Tibial nerve (tissue), 4 donors: ENCODE measurements at places on chromosomes 7 and 10.

- no peak for DNase-seq
These were observed 68.8 kb downstream of the SLC39A12 start for GRCh38 chr10:18020523-18020922.

- no peak for DNase-seq
These were observed 3.1 kb upstream of the CAPZA2 start for GRCh38 chr7:116859323-116859722.

DNA sequence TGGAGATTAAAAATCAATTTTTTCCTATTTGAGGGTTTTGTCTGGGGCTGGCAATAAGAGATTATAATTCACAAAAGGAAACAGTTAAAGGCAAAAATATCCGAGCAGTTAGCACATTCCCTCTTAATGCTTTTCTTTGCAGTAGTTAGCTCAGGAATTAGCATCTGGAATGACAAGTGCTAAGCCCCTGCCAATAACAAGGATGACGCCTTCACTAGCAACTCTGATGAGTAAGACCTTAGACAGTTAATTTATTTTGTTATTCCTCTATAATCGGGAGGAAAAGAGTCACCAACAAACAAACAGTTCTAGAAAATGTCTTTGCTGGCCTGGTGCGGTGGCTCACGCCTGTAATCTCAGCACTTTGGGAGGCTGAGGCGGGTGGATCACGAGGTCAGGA, 151.3 kb downstream of the TRIL start:
- DNase-seq: no peak

- DNase-seq: peak; percentile 20
These were observed 822 bp downstream of the SAMD9L start for GRCh38 chr7:93147363-93147762.

DNA sequence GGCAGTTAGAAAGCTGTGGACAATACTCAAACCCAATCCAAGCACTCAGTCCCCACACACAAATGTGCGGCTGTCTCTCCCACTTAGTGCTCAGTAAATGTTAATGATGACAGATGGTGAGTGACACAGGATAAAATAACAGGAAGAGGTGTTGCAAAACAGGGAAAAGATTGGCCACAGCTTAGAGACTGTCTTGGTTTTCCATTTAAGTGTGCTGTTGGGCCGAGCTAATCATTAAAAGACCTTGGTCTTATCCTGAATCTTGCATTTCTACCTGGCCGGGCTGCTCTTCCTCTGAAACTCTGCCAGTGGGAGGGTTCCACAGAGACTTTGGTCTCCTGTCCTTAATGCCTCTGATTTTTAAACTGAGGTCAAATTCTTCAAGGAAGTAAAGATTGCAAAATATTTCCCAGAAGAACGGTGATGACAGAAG, 113.1 kb upstream of the RNF32 start:
- DNase-seq: no peak

- DNase-seq: no peak
These were observed 77.0 kb downstream of the NKX6-2 start for GRCh38 chr10:132708936-132709335.

GRCh38 chr7:88301924-88302323, 4.8 kb downstream of the STEAP4 start:
- DNase-seq: no peak

DNA sequence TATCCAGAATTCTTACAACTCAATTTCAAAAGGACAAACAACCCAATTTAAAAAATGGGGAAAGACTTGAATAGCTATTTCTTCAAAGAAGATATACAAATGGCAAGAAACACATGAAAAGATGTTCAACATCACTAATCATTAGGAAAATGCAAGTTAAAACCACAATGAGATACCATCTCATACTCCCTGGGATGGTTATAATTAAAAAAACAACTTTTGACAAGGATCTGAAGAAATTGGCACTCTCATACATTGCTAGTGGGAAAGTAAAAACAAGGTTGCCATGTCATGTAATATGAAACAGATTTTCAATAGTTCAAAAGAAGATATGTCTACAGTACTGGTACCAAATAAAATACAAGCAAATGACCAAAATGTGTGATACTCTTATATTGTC, 9.0 kb downstream of the OAT start:
- no peak for DNase-seq

DNA sequence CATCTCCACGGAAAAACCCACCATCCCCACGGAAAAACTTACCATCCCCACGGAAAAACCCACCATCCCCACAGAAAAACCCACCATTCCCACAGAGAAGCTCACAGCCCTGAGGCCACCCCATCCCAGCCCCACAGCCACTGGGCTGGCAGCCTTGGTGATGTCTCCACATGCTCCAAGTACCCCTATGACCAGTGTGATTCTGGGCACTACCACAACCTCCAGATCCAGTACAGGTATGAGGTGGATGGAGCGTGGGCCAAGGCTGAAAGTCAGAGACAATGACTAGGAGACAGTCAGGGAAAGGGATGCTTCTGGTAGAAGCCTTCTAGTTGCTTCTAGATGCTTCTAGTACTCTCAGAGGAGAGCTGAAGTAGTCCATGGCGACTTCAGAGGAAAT, 19.6 kb downstream of the ZAN start:
- no peak for DNase-seq

GRCh38 chr7:101399759-101400158, 37.1 kb downstream of the COL26A1 start:
- DNase-seq: no peak

GRCh38 chr7:24702755-24703154, 54.5 kb downstream of the GSDME start:
- DNase-seq: no peak

DNA sequence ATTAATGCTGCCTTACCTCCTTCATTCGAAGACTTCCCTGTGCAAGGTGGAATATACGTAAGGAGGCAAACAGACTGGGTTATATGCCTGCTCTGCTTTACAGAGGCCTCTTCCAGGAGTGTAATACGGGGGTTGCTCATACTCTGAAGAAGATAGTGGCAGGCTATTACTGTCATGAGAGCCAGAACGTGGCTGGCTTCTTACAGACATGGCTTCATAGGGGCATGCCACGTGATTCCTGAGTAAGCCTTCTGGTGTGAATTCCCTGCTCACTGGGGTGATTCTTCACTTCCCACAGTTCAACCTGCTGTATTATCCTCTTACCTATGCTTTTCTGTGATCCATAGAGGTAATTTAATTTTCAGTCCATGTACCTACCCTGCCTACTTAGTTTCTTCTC, 141.8 kb downstream of the ST7 start:
- DNase-seq: no peak

GRCh38 chr7:4692055-4692454, 10.0 kb downstream of the FOXK1 start:
- DNase-seq: no peak

GRCh38 chr10:129962031-129962871, 1.8 kb downstream of the EBF3 start:
- DNase-seq: no peak

GRCh38 chr10:103888113-103888841, 29.7 kb downstream of the STN1 start:
- DNase-seq: peak; percentile 41

DNA sequence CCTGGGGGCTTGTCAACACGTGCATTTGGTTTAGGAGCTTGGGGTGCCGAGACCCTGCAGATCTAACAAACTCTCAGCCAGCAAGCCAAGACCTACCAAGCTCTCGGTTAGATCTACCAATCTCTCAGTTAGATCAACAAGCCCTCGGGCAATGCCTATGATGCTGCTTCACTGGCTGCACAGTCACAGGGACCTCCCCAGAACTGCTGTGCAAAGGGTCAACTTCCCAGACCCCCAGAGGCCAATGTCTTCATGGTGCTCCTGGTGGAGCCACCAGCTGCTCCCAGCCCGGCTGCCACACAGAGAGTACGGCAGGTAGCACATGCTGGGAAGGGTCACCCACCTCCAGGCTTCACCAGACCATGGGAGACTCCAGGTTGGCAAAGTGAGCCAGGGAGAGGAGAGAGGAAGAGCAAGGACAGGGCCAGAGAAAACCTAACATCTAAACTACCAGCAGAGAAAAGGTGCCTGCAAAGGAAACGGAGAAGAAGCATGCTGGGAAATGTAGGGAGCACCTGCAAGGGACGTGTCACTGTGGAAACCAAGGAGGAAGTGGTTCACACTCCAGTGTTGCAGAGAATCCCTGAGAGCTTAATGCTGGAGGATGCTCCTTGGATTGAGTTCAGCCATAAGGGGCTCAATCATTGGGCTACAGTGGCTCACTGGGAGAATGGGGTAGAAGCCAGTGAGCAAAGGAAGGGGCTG, 51.5 kb upstream of the GDF10 start:
- DNase-seq: no peak

DNA sequence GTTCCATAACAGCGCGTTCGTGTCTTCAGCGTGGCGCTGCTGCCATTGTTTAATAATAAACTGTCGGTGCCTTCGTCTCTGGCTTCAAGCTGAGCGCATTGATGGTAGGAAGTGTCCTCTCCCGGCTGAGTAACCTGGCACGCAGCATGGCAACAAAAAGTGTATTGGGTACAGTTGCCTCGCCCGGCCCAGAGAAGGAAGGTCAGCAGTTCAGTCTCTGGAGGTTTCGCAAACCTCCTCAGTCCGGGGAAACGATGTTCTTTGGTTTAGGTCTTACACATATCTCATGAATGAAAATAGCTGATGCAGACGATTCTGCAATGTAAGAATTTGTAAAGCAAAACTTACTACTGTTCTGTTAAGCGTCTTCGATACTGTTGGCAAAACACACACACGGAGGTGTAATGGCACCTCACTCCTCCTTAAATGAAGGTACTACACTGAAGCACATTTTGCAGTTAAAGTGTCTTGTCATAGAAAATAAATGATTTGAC, 739 bp upstream of the CCDC186 start:
- DNase-seq: peak; percentile 20

GRCh38 chr10:29210266-29210868, 78.5 kb upstream of the LYZL1 start:
- DNase-seq: no peak

DNA sequence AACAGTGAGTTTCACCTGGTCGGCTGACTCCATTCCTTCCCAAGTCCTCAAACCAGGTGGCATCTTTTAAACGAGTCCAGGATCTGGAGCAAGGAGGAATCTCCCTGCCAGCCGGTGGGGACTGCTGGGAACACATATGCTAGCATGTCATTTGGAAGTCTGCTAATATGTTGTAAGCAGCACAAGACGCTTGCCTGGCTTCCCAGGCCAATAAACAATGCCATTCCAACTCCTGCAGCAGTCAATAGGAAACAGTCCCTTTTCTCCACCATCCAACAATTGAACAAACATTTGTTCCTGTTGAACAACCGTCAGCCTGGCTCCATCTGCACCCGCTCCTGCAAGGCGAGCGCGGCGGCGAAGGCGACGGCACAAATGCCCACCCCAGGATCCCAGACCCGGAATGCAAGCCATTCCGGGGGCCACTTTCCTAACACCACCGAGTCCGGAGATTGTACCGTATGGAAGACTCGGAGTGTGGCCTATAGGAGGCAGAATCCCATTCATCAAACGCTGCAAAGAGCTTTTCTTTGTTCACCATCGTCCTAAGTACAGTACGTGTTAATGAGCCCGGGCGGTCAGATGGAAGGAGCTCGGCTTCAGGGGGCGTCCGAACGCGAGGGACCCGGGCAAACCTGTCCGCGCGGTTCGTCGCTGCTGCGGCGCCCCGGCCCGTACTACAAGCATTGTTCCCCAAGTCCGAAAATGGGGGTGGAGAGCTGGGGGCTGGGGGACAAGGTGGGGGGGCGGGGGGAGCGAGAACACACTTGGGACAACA, 1.6 kb downstream of the FAM53B start:
- DNase-seq: no peak

- DNase-seq: no peak
These were observed 44.7 kb downstream of the ZNF467 start for GRCh38 chr7:149728491-149729375.

- no peak for DNase-seq
These were observed 12.7 kb upstream of the SMURF1 start for GRCh38 chr7:99156649-99157048.

DNA sequence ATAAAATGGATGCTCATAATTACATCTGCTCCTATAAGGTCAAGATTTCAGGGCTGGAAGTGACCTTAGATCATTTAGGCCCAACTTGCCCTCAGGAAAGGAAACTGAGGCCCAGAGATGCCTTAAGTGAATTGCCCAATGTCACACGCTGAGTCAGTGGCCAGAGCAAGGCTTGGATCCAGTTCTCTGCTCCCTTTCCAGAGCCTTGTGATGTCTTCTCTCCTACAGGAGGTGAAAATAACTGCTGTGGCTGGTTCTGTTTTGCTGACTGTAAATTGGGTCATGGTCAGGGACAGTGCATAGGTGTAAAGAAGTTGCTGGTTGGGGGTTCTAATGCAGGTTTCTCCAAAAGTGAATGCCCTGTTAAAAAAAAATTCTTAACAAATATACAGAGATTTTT, 91.3 kb downstream of the TCF7L2 start:
- DNase-seq: no peak

GRCh38 chr7:139300390-139300789, 40.7 kb upstream of the FMC1 start:
- no peak for DNase-seq

GRCh38 chr10:120607710-120608703, 151.0 kb downstream of the PLPP4 start:
- no peak for DNase-seq

GRCh38 chr10:28434063-28434462, 98.9 kb upstream of the WAC start:
- DNase-seq: no peak

- no peak for DNase-seq
These were observed 3.1 kb downstream of the PTF1A start for GRCh38 chr10:23194966-23195845.

DNA sequence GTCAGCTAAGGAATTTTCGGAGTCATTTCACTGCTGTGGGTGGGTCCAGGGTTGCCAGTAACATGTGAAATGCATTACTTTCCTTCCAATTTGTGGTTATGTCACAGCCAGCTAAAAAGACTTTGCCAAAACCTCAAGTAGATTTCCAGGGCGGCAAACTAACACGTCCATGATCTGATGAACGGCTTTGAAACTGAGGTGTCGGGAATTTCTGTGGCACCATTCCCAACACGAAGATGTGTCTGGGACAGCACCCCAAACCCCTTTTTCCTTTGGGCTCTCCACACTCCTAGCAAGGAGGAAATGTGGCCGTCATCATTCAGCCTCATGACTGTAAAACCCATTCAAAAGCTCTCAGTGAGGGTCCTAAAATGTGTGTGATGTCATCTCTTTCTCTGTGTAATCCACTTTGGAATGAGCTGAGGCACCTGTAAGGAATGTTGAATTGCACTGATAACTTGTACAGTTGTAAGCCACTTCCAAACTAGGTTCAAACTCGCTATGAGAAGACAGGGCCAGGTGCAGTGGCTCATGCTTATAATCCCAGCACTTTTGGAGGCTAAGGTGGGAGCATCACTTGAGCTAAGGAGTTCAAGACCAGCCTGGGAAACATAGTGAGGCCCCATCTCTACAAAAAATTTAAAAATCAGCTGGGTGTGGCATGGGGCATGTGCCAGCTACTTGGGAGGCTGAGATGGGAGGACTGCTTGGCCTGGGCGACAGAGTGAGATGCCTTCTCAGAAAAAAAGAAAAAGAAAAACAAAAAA, 146.1 kb upstream of the FRMD4A start:
- no peak for DNase-seq

- DNase-seq: no peak
These were observed 57.1 kb downstream of the FOXL3 start for GRCh38 chr7:347001-347590.

GRCh38 chr7:85522070-85522469, 335.2 kb upstream of the SEMA3D start:
- DNase-seq: no peak

GRCh38 chr7:15440482-15440881, 121.3 kb downstream of the AGMO start:
- DNase-seq: no peak

- no peak for DNase-seq
These were observed 20.3 kb downstream of the YWHAG start for GRCh38 chr7:76338298-76339084.

- DNase-seq: no peak
These were observed 72.1 kb upstream of the LYZL2 start for GRCh38 chr10:30701451-30702173.
